Spinal cord (tissue), 10 donors: ENCODE measurements at places on chromosomes 2 and 18. TPM values are rescaled to one million over a fixed set of nuclear protein-coding genes. Genes with fewer than 3 reads are reported as not detected.

Gene RAB27B
- total RNA-seq, result 71.8 TPM

Gene EHD3
- total RNA-seq, result 13.3 TPM

Gene SPR
- 4.8 TPM for total RNA-seq

Gene DTNA
- total RNA-seq, result 90.4 TPM

Gene TMEM163
- total RNA-seq, result 35.7 TPM

DNA sequence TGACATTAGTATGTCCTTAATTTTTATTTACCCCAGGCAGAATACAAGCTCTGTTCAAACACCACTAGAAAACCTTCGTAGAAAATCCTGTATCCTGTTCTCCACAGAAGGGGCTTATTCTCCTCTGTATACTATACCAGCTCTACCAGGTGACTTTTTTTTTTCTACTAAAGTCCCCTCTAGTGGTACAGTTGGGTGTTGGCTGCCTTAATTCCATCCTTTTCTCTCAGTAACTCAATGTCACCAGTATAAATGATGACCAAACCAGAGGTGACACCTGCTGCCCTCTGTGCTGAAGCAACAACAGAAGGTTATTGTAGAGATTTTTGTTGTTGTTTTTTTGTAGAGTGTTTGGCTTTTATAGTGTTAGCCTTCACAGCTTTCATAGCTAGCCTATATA is 1322.0 kb downstream of the LRP1B start:
- no peaks in the 10 kb centered on the region for H3K36me3 ChIP-seq
- no peaks in the 10 kb centered on the region for H3K27me3 ChIP-seq
- no peak for DNase-seq

DNA sequence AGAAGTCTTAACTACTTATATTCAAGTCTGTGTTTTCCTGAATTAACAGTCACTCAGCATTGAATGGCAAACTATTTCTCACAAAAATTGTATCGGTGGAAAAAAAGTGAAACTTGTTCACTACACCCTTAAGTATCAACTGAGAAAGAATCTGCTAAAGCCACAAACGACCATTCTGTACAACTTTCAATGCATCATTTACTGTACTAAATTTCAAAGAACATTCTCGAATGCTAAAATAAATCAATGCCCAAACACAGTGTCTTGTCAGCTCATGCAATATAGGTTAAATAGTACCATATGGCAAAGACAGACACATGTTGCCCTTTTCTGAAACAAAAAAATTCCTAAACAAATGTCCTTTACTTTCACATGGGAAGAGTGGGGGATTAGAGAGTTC is 9.0 kb downstream of the ZNF516 start:
- H3K27ac ChIP-seq, result no peak overlapping the region
- no peaks in the 10 kb centered on the region for H3K27me3 ChIP-seq
- DNase-seq, result no peak
- H3K4me3 ChIP-seq, result no peak overlapping the region
- peaks cover 26% of the 10 kb centered on the region for H3K4me1 ChIP-seq

DNA sequence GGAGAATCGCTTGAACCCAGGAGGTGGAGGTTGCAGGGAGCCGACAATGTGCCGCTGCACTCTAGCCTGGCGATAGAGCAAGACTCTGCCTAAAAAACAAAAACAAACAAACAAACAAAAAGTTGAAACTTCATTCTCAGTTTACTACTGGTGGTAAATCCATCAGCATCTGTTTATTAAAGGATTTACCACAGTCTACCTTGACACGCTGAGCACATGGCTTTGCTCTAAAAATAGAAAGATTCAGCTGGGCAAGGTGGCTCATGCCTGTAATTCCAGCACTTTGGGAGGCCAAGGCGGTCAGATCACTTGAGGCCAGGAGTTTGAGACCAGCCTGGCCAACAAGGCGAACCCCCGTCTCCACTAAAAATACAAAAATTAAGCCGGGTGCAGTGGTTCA is 201.3 kb downstream of the TGIF1 start:
- no peak overlapping the region for H3K4me3 ChIP-seq
- no peaks in the 10 kb centered on the region for H3K27me3 ChIP-seq
- no peaks in the 10 kb centered on the region for H3K4me1 ChIP-seq
- no peak for DNase-seq

- H3K36me3 ChIP-seq, result peaks cover 15% of the 10 kb centered on the region
- no peaks in the 10 kb centered on the region for H3K27me3 ChIP-seq
- DNase-seq, result no peak
Observed at GRCh38 chr2:69918401-69918800, 3.5 kb downstream of the MXD1 start.

DNA sequence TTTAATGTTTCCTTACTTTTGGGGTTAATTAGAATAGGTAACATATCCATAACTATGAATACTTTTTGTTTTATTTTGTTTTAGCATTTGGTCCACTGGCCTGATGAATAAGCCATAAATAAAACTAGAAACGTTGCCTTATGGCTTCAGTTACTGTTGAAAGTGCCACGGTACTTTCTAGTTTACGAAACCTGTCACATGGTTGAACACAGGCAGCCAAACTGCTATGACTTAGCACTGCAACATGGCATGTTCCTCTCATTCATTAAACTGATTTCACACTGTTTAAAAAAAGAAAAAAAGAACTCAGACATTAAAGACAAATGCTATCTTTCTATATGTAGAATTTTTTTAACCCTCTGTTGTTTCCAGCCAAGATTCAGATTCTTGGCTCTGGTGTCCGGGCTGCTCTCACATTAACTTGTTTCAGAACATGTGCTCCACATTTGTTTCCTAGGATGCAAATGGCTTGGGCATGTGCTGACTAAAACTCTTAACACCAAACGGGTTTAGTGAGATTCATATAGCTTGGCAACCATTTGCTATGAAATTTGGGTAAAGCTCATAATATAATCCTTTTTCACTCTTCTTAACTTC is 323.9 kb upstream of the RND3 start:
- H3K4me1 ChIP-seq, result no peaks in the 10 kb centered on the region
- no peak overlapping the region for H3K4me3 ChIP-seq
- H3K36me3 ChIP-seq, result no peaks in the 10 kb centered on the region
- H3K27ac ChIP-seq, result no peak overlapping the region
- H3K27me3 ChIP-seq, result no peaks in the 10 kb centered on the region
- DNase-seq, result no peak

DNA sequence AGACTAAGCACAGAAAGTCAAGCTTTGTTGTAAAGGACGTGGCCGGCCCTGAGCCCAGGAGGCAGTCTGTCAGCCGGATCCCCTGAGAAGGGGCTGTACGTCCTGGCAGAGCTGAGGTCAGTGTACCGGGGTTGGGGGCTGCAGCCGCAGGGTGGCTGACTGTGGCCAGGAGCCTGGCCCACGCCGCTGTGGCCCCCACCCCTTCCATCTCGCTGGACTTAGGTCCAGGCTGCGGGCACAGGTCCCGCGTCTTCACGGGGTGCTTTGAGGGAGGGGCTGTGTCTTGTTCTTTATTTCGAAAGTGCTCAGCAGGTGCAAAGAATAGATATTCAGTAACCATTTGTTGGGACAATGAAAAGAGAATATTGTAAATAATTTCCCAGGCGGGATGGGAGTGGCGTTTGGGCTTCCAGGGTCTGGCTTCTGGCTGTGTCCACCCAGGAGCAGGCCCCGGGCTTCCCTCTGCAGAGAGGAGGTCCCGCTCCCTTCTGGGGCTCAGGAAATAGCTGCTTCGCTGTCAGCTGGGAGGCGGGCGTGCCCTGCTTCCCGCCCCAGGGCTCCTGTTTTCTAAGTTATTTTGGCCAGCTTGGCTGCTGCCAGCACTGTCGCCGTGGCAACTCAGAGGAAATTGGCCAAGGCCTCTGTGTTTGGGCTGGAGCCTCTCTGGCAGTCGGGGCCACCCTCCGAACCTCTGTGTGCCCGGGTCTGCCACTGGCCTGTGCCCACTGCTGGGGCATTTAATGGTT is 7.4 kb downstream of the NFATC1 start:
- peak overlapping the region; percentile 52 for H3K27ac ChIP-seq
- peaks cover 18% of the 10 kb centered on the region for H3K27me3 ChIP-seq
- H3K4me1 ChIP-seq, result peaks cover 65% of the 10 kb centered on the region
- peaks cover 11% of the 10 kb centered on the region for H3K36me3 ChIP-seq

- H3K27me3 ChIP-seq, result no peaks in the 10 kb centered on the region
- no peak overlapping the region for H3K27ac ChIP-seq
- H3K4me1 ChIP-seq, result no peaks in the 10 kb centered on the region
- no peak overlapping the region for H3K4me3 ChIP-seq
- no peaks in the 10 kb centered on the region for H3K36me3 ChIP-seq
- no peak for DNase-seq
Observed at GRCh38 chr18:29176681-29177080, 999.8 kb upstream of the CDH2 start.

- no peak for DNase-seq
- H3K36me3 ChIP-seq, result peaks cover 4% of the 10 kb centered on the region
- no peak overlapping the region for H3K4me3 ChIP-seq
- no peaks in the 10 kb centered on the region for H3K4me1 ChIP-seq
Observed at GRCh38 chr2:207939342-207940108, 85.8 kb downstream of the PLEKHM3 start.

DNA sequence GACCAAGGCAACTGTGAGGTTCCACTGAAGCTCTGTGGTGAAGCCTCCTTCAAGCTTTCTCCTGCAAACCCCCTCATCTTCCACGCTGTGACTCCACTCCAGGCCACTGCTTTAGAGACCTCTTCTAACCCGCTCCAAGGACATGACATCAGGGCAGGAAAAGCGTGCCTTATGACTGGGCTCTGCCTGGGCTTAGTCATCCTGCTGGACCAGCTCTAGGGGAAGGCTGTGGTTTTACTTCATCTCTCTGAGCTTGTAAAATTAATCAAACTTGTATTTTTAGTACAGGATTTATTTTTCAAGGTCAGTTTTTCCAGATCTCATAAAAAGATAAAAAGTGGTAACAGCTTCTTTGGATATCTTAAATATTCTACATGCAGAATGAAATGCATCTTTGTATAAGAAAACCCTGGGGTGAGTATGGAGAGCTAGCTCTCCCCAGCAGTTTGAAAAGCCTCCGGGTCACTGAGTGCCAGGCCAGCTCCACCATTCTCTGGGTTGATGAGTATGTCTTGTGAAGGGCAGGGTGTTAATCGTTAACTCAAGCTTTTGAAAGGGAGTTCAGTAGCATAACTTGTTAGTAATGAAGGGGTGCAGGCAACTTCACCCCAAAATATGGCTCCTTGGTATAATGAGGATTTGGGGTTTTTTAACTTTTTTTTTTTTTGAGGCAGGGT is 33.1 kb upstream of the YPEL5 start:
- no peaks in the 10 kb centered on the region for H3K27me3 ChIP-seq
- no peak overlapping the region for H3K4me3 ChIP-seq
- H3K27ac ChIP-seq, result no peak overlapping the region
- no peak for DNase-seq
- H3K4me1 ChIP-seq, result peaks cover 4% of the 10 kb centered on the region
- H3K36me3 ChIP-seq, result no peaks in the 10 kb centered on the region

- DNase-seq, result no peak
- H3K4me3 ChIP-seq, result no peak overlapping the region
- no peaks in the 10 kb centered on the region for H3K27me3 ChIP-seq
- no peaks in the 10 kb centered on the region for H3K36me3 ChIP-seq
- peaks cover 3% of the 10 kb centered on the region for H3K4me1 ChIP-seq
- H3K27ac ChIP-seq, result no peak overlapping the region
Observed at GRCh38 chr2:73698101-73698500, 39.0 kb downstream of the TPRKB start.

- H3K27me3 ChIP-seq, result no peaks in the 10 kb centered on the region
- no peak overlapping the region for H3K4me3 ChIP-seq
- H3K36me3 ChIP-seq, result no peaks in the 10 kb centered on the region
- H3K27ac ChIP-seq, result no peak overlapping the region
- no peak for DNase-seq
Observed at GRCh38 chr2:215914777-215915165, 98.6 kb downstream of the MREG start.

GRCh38 chr2:14422426-14422825 is 210.1 kb upstream of the LRATD1 start:
- DNase-seq, result no peak
- H3K27ac ChIP-seq, result no peak overlapping the region
- H3K4me1 ChIP-seq, result no peaks in the 10 kb centered on the region
- H3K4me3 ChIP-seq, result no peak overlapping the region

DNA sequence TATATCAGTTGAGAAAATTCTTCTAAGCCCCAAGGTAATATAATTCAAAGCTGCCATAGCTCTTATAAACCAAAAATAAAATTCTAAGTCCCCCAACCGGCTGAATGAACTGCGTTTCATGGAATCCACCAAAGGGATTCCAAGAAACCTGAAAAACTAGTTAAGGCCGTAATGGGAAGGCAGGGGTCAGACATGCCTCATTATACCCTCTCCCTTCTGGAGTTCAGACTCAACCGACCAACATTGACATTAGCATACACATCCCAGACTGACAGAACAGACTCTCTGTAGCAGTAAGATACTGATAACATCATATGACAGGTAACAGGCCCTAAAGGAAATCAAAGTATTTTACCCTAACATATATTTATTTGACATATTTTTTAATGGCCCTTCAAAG is 31.4 kb upstream of the PHLPP1 start:
- H3K4me3 ChIP-seq, result no peak overlapping the region
- no peaks in the 10 kb centered on the region for H3K36me3 ChIP-seq
- no peaks in the 10 kb centered on the region for H3K4me1 ChIP-seq
- H3K27me3 ChIP-seq, result no peaks in the 10 kb centered on the region

GRCh38 chr2:110679337-110679707 is 1.5 kb upstream of the BUB1 start:
- H3K27me3 ChIP-seq, result no peaks in the 10 kb centered on the region
- peaks cover 12% of the 10 kb centered on the region for H3K4me1 ChIP-seq
- no peak overlapping the region for H3K27ac ChIP-seq
- no peak overlapping the region for H3K4me3 ChIP-seq
- DNase-seq, result no peak

DNA sequence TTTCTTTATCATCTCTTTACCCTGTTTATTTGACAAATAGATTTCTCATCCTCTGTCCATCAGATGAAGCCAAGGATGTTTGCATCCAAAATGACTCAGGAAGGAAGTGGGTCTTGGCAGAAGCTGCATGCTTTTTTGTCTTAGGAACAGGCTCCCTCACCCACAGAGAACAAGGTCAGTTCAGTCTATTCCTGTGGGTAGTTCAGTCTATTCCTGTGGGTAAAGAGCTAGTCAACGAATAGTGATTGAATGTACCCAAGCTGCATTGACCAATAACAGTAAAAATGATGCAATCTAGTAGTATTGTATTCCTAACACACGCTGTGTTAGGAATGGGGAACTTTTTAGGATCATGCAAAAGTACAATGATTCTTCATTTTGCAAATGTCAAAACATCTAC is 290.8 kb upstream of the TANK start:
- H3K4me1 ChIP-seq, result no peaks in the 10 kb centered on the region
- DNase-seq, result no peak
- no peaks in the 10 kb centered on the region for H3K27me3 ChIP-seq
- no peaks in the 10 kb centered on the region for H3K36me3 ChIP-seq
- no peak overlapping the region for H3K4me3 ChIP-seq
- no peak overlapping the region for H3K27ac ChIP-seq

DNA sequence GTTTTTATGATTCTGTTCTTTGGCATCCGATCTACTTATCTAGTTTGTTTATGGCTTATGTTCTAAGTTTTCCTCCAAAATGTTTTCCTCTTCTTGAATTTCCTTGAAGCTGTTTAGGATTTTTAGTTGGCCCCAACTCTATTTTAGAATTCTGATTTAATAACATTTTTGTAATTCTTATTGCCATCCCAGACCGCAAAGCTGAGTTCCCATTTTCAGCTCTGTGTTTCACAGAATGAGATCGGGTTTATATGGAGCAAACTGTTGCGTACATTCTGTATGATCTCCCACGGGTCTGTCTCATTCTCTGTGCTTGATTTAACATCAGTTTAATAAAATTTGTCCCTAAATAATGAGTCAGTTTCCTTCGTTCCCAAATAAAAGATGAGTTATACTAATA is 59.3 kb downstream of the DPP4 start:
- H3K27me3 ChIP-seq, result peaks cover 2% of the 10 kb centered on the region
- no peak overlapping the region for H3K4me3 ChIP-seq

GRCh38 chr2:217004656-217005055 is 144.8 kb upstream of the TNP1 start:
- no peak for DNase-seq
- no peak overlapping the region for H3K4me3 ChIP-seq
- H3K27ac ChIP-seq, result no peak overlapping the region
- H3K4me1 ChIP-seq, result no peaks in the 10 kb centered on the region
- H3K36me3 ChIP-seq, result no peaks in the 10 kb centered on the region
